ENCODE measurements at places on chromosomes 5 and 9.

GRCh38 chr9:133120501-133121197 lies 391 bp downstream of the RALGDS start:
- DNase-seq = no peak

GRCh38 chr5:120991569-120991968 lies 527.5 kb downstream of the PRR16 start:
- DNase-seq = no peak

- DNase-seq = no peak
Measured at GRCh38 chr5:158747816-158748432, 351.8 kb downstream of the EBF1 start.

GRCh38 chr5:137831526-137831925 lies 36.1 kb upstream of the MYOT start:
- DNase-seq = no peak

- DNase-seq = no peak
Measured at GRCh38 chr9:5718296-5719032, 89.6 kb downstream of the RIC1 start.

DNA sequence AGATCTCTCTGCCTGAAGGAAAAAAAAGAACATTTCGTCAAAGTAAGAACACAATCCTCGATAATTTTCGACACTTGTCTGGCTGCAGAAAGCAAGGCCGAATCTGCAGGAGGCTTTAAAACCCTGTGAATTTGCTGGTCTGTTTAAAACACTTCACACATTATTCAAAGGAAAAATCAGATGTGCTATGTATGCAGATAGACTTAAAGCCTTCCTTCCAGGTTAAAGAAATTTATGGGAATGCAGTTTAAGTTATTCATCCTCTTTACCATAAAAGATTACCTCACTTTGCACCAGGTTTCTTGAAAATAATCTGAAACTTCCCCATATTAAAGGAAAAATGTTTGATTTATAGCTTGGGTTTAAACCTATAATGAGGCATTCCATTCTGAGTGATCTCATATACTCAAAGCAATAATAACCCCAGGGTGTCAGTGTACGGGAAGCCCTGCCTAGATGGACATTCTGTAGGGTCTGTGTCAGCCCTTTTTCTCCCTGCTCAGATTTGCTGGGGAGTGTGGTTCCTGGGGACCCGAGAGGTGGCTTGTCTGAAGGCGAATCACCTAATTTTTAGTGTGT lies 323.5 kb upstream of the SLC24A2 start:
- no peak for DNase-seq

- no peak for DNase-seq
Measured at GRCh38 chr9:134605966-134606357, 35.6 kb upstream of the COL5A1 start.

- DNase-seq = no peak
Measured at GRCh38 chr5:170161069-170161468, 55.4 kb downstream of the FOXI1 start.

GRCh38 chr9:17116400-17116837 lies 18.4 kb upstream of the CNTLN start:
- DNase-seq = no peak

- no peak for DNase-seq
Measured at GRCh38 chr5:137115152-137115551, 384.0 kb downstream of the SPOCK1 start.

DNA sequence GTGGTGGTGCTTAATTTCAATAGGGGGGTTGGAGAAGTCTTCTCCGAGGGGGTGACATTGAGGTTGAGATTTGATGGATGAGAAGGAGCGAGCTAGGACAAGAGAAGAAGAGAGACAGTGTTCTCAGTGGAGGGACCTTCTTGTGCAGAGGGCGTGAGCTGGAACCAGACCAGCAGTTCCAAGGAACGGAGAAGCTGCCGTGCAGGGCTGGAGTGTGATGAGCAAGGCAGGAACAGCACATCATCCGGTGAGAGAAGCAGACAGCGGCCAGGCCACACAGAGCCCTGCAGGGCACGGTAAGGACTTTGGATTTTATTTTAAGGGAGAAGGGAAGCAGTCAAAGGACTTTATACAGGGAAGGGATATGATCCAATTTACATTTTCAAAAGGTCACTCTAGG lies 206.9 kb downstream of the MELK start:
- DNase-seq = no peak

DNA sequence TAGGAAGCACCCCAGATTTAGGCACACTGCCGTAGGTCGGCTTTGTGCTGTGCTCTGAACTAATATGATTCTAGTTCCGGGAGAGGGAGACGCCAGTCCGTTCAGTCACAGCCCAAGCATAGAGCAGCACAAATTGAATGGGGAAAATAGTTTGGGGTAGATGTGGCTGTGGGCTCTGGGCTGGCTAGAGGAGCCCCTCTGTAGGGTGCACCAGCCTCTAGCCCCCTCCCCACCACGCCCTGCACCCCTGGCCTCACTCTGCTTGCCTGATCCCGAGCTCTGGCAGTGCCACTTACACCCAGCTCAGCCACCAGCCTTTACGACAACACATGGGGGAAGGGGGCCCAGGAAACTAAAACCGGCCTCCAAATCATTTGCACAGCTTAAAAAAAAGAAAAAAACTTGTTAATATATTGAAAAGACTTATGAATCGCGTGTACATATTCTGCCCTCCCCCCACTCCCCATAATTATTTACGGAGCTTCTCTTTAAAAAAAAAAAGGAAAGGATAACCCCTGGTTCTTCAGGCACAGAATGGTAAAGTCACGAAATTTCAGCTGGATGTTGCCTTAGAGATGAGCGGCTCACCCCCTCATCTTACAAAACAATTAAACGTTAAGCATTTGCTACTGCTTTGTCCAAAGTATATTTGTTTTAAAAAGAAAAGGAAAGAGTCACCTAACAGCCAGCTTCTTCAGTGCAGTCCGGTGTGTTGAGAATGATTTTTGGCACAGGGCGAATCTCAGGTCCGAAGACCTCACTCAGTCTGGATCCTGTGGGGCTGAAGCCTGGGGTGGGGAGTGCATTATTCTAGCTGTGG lies 3.5 kb downstream of the LMX1B start:
- no peak for DNase-seq

DNA sequence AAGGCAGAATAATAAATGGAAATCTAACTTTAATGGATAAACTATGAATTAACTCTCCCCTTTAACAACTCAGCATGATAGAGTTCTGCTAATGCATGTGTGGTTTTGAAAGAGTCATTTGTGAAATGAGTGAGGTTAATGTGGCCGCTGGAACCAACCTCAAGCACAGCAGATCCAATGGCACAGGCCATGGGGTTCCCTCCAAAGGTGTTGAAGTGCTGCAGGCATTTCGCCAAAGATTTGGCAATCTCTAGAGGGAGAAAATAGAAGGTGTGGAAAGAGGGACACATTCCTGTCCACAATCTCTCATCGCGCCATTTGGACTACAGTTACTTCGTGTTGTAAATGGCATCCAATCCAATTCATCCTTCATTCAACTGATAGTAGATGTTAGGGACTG lies 35.0 kb downstream of the AGXT2 start:
- peak; percentile 66 for DNase-seq

DNA sequence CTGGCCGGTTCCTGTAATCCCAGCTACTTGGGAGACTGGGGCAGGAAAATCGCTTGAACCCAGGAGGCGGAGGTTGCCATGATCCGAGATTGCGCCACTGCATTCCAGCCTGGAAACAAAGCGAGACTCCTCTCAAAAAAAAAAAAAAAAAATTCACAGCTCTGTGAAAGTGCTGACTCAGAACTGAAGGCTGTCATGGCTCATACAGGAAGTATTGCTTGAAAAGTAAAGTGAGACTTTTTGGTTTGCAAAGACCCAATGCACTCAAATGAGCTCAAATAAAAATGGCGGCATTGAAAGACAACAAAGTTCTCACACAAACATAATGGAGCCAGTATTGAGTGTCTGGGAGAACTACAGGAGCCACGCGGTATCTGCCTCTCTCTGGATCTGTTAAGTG lies 202.1 kb downstream of the FBXL7 start:
- no peak for DNase-seq

GRCh38 chr5:75574791-75575190 lies 36.5 kb upstream of the ANKDD1B start:
- no peak for DNase-seq

DNA sequence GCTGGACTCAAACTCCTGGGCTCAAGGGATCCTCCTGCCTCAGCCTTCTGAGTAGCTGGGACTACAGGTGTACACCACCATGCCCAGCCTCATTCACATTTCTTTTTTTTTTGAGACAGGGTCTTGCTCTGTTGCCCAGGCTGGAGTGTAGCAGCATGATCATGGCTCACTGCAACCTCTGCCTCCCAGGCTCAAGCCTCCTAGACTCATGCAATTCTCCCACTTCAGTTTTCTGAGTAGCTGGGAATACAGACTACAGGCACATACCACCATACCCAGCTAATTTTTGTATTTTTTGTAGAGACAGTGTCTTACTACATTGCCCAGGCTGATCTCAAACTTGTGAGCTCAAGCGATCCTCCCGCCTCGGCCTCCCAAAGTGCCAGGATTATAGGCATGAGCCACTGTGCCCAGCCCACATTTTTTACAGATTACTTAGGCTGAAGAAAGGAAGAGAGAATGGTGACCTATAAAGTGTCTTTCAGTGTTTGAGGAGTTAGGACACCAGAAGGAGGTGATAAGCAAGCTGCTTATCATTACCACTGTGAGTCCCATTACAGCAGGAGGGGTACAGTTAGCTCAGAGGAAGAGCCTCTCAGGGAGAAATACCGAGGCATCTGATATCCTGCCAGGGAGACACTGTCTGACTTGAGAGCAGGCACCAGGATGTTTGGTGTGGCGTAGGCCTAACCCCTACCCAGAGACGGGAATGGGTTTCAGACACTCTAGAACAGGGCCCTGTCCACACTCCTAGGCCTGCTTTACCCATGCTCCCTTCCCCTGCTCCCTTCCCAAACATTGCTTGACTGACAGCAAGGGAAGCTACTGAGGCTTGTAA lies 9.7 kb downstream of the FAXDC2 start:
- DNase-seq = no peak

DNA sequence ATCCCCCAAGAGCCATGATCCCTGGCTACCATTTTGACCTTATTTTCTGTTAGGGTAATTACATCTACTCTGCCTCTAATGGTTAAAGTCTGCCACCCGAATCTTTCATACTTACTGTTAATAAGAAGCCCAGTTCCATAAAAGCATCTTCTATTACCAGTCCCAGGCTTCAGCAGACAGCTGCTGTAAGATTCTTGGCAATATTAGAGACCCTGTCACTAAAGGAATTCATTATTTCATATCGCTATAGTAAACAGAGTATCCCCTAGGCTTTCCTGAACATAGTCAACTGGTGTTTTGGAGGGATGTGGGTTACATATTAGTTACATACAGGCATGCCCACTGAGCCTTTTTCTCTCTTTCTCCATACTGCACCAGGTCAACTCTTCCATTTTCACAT lies 608.7 kb upstream of the SEMA6A start:
- DNase-seq = no peak

- no peak for DNase-seq
Measured at GRCh38 chr5:50463047-50463446, 22.0 kb upstream of the EMB start.

- DNase-seq = no peak
Measured at GRCh38 chr9:13735181-13735580, 455.7 kb upstream of the MPDZ start.

- DNase-seq = no peak
Measured at GRCh38 chr5:106415541-106415940, 1255.2 kb downstream of the EFNA5 start.
